Natural killer cell (primary cell): ENCODE measurements at places on chromosomes 7 and 10. TPM values are rescaled to one million over a fixed set of nuclear protein-coding genes. Genes with fewer than 3 reads are reported as not detected.

DNA sequence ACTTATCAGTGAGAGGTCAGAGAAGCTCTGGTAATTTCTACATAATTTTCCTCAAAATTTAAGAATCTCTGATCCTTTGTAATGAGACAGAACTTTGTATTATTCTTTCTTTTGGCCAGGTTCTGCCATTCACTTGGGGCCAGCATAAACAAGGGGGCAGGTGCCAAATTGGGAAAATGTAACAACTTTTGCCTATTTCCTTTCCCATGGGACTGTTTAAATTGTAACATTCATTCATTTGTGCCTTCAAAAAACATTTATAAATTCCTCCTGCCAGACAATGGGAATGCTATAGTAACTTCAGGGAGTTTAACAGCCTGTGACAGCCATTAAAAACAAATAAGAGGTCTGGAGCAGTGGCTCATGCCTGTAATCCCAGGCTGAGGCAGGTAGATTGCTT, 12.4 kb downstream of the DYNC1I1 start:
- no peak for DNase-seq
- no peaks in the 10 kb centered on the region for H3K4me1 ChIP-seq
- no peak overlapping the region for H3K27ac ChIP-seq
- no peaks in the 10 kb centered on the region for H3K27me3 ChIP-seq
- H3K36me3 ChIP-seq: no peaks in the 10 kb centered on the region

DNA sequence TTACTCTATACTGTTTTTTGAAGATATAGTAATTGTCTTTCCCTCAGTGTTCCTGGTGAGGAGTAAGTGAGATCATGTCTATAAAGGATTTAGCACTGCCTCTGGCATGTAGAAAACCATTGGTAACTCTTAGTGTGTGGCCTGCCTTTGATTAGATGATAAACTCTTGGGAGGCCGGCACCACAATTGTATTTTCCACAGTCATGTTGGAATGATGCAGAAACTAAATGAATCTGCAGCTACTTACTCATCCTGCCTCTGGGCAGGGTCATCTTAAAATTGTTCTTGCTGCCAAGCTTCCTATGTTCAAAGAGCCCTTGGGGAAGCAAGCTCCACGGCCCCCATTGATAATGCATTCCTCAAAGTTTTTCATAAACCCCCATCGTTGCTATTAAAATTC, 204.6 kb downstream of the ANKRD7 start:
- H3K4me1 ChIP-seq: no peaks in the 10 kb centered on the region
- no peak overlapping the region for H3K27ac ChIP-seq
- no peak overlapping the region for H3K4me3 ChIP-seq
- no peaks in the 10 kb centered on the region for H3K27me3 ChIP-seq

The GOT1 gene
- 15.1 TPM for total RNA-seq

The MRC1 gene
- total RNA-seq: 0.05 TPM

- H3K4me3 ChIP-seq: no peak overlapping the region
- H3K4me1 ChIP-seq: no peaks in the 10 kb centered on the region
- H3K27ac ChIP-seq: no peak overlapping the region
- peaks cover 4% of the 10 kb centered on the region for H3K27me3 ChIP-seq
- DNase-seq: no peak
These were observed 239.2 kb upstream of the AKR1E2 start for GRCh38 chr10:4586776-4587175.

The RET gene
- total RNA-seq: not detected

DNA sequence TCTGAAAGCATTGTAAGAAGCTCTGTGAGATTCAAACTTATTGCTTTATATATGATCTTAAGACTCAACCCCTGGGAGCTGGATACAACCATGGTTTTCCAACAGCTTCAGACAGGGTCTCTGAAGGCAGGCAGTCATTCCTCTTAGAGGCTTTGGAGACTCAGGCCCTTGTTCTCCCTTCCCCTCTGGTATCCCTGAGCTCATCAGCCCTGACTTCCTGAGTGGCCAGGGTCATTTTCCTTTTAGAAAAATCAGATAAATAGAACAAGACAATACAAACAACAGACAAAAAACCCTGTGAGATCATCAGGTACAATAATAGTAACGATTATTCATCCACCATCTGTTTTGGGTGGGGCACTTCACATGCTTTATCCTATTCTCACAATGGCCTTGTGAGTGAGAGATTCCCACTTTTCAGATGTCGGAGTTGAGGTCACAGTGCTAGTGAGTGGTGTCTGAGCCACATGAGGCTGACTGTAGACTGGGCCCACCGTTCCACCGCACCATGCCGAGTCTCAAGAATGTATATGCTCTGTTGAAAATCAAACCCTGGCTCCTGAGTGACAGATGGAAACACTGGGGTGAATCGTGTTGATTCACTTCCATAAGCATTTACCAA, 144.2 kb downstream of the CXCL12 start:
- no peak overlapping the region for H3K27ac ChIP-seq
- no peaks in the 10 kb centered on the region for H3K4me1 ChIP-seq
- no peaks in the 10 kb centered on the region for H3K27me3 ChIP-seq
- no peak for DNase-seq

- no peaks in the 10 kb centered on the region for H3K36me3 ChIP-seq
- H3K4me3 ChIP-seq: no peak overlapping the region
- DNase-seq: no peak
- no peaks in the 10 kb centered on the region for H3K4me1 ChIP-seq
These were observed 179.1 kb downstream of the RPS24 start for GRCh38 chr10:78212786-78213175.

The TDRD1 gene
- total RNA-seq: 0.09 TPM

DNA sequence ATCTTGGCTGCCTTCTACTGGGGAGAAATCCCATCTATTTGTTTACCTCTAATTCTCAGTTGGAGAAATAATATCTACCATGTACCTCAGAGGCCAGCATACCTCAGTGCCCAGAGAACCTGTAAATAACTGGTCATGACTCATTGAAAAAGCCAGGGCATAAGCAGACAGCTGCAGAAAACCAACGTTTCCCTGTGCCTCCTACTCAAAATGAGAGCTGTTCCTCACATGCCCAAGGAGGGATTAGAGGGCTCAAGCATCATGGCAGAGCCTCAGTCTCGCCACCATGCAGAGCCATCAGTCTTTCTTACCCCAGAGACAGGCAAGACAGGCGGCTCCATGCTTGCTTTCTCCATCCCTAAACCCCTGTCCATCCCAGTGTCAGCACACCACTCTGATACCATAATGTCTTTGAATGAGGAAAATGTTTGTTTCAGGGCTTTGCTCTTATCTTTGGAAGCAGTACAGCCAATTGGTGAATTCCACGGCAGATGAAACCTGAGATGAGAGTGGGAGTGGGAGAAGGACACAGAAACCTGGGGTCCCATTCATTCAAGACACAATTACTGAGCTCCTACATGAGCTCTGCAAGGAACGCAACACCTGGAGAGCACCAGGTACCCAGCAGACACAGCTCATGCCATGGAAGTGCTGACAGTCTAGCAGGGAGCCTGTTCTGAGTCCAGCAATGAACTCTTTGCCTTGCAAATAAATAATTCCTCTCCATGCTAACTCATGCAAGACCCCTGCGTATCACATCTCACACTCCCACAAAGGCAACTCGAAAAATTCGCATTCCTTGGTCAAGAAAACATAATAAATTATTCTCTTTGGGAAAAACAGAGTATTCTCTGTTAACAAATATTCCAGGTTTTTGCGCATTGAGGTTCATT, 21.1 kb downstream of the PON1 start:
- no peaks in the 10 kb centered on the region for H3K27me3 ChIP-seq
- H3K27ac ChIP-seq: no peak overlapping the region
- DNase-seq: no peak
- H3K4me1 ChIP-seq: no peaks in the 10 kb centered on the region

The DRGX gene
- total RNA-seq: not detected

The TEX47 gene
- total RNA-seq: not detected

The GPR22 gene
- not detected for total RNA-seq
